RKO (cell line): ENCODE measurements at places on chromosomes 16 and 17.

DNA sequence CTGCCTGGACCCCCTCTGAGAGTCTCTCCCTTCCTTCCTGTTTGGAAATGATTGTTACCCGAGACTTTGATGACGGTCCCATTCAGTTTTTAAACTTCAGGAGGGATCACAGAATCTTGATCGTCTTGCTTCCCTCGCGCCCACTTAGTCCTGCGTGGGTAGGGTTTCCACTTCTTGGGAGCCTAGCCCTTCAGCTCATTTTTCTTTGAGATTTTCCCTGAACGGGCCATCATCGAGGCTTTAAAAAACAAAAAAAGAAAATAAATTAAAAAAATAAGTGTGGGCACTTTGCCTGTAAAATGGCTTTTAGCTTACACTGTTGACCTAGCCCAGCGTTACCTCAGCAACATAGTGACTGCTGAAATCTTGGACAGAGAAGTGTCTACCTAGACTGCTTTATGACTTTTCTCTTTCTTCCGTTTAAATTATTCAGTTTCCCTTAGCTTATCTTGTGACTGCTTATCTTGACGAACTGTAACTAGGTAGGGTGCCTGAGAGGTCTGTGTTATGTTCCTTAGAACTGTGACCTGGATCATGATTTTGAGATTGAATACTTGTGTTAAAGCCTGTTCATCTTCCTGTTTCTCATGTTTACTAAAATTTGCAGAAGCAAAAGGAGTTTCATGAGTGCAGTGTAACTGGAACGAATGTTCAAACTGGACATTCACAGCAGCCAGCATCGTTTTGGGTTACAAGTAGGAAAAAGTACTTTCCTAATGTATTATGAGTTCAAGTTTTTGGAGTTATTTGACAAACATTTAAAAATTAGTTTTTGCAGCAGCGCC is 874 bp downstream of the WWP2 start:
- DNase-seq = peak; percentile 60

DNA sequence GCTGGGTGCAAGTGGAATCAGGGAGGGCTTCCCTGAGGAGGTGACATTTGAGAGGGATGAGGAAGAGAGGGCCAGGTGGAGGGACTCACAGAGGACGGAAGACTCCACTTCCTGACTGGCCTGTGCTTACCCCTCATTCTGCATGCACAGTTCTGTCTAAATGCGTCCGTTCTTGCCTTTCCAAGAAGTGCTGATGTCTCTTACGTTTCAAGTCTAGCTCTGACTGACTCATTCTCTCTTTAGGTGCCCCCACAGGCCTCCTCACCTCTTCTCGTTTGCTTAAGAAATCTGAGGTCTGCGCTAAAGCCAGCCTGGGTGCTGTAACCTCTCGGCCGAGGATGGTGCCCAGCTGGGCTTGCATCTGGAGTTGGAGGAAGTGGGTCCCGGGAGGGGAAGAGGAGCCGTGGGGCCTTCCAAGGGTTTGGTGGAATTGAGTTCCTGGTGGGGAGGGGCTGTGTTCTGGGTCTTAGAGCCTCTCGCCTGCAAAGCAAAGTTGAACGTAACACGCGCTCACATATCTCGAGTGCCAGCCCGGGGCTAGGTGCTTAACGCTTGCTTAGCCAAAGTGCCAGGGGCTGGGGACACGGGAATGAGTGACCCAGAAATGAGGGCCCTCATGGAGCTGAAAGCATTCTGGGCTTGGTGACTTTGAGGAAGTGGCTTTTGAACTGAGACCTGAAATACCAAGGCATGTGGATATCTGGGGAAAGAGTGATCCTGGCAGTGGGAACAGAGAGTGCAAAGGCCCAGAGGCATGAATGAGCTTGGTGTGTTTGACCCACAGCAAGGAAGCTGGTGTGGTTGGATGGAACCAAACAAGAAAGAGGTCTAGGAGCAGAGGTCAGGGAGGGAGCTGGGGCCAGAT is 4.8 kb downstream of the IL4R start:
- DNase-seq = no peak

DNA sequence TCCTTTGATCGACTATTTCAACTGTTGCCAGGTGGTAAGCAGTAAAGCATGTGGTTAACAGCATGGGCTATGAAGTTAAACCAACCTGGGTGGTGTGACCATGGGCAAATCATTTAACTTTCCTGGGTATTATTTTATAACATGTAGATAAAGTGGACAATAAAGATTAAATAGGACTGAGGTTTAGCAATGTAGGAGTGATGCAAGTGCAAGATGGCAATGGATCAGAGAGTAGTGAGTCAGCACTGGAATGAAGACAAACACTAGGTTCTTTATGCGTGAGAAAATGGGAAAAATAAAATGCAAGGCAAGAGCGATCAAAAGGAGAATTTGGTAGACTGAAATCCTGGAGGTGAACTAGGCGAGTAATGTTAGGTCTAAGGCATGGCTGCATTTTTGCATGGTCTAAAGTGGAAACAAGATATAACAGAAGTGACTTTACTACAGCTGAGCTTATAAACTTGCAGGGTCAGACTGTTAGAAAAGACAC is 222.4 kb upstream of the AXIN2 start:
- DNase-seq = peak; percentile 4

DNA sequence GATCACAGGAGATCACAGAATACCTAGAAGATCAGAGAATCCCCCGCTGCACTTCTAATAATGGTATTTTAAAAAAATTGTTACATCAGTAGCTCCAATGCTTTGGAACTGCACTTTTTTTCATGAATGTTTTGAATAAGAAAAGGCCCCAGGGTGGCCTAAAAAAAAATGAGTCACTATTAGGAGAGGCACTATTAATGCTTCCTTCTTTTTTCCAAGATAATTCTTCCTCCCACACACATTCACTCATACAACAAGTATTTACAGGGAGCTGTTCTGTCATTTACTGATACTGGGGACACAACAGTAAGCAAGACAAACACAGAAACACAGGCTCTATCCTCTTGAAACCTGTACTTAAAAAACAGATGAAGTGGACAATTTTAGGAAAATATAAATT is 675 bp upstream of the PDZD9 start:
- no peak for DNase-seq

DNA sequence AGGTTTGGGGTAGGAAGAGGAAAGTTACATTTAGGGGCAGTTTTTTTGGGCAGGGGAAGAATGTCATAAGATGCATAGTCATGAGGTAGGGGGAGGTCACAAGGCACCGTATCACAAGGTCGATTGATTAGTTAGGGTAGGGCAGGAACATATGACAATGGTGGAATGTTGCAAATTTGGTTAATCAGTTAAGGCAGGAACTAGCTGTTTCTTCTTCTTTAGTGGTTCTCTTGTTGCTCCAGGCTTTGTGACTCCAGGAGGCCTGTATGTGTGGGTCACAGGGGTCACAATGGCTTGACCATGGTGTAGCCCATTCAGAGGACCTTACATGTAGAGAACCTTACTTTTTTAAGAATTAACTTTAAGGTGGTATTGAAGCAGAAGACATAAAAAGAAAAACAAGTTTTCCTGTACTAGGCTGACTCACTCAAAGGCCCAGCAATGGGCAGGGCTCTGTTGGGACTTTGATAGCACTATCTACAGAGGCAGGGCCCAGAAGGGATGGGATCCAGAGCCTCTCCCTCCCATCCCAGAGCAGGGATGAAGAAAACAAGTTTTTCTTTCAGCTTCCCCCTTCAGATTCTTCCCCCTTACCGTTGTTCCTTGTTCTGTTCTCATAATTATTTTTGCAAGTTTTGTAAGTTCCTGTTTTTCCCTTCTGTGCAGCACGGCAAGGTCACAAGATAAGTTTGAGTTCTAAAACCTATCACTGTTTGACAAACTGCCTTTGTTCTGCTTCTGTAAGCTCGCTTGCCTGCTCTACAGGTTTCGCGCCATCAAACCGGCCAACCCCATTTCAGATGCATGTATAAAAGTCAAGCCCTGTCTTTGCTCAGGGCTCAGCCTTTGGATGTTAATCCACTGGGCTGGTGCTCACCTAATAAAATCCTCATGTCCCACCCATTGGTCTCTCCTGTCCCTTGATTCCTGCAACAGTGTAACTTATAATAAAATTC is 45.8 kb upstream of the ATF7IP2 start:
- DNase-seq = no peak

GRCh38 chr16:77759201-77759600 is 29.2 kb upstream of the VAT1L start:
- DNase-seq = no peak

GRCh38 chr17:78558181-78558850 is 18.9 kb downstream of the DNAH17 start:
- peak; percentile 51 for DNase-seq

GRCh38 chr17:76182016-76182764 is 41.1 kb upstream of the FOXJ1 start:
- peak; percentile 91 for DNase-seq

- DNase-seq = no peak
Measured at GRCh38 chr16:59975953-59976352, 1241.8 kb upstream of the GOT2 start.

DNA sequence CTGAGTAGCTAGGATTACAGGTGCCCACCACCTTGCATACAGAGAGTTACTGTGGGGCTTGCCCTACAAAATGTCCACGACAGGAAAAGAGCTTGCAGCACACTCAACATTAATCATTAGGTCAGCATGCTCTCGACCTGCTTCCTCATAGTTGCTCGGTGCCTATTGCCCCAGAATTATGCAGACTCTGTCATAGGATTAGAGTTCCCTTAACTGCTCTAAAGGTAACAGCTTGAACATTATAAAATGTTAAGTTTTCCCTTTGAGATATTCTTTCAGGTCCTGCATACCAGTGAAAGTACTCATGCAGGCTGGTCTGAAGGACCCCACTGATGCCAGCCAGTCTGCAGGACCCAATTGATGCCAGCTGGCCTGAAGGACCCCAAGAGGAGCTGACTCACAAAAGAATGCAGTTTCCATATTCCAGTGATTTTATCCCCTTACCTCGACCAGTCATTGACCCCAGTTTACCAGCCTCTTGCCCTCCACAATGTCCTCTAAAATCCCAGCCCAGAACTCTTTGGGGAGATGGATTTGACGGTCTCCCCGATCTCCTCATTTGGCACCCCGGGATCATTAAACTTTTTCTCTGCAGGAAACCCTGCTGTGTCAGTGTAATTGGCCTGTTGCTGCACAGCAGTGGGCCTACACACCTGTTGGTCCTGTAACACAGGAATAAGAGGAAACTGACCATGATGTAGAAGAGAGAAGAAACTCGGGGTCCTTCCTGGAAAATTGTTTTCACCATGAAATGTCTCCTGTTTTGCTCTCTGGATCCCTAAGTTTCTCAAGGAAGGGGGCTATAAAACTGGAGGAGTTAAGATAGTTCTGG is 10.6 kb downstream of the ICAM2 start:
- peak; percentile 24 for DNase-seq

DNA sequence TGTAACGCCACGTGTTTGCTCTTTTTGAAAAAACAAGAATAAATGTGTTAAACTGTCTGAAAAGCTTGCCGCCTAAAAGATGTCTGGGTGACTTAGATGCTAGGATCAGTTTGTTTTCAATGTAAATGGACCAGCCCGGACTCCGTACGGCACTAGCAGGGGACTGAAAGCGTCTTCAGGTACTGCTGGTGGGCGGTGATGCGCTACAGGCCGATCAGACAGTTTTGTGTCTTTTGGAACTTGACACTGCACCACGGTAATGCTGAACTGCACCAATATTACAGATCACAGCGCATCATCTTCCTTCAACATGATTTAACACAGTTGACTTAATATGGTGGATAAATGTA is 727 bp upstream of the MBTPS1 start:
- DNase-seq = peak; percentile 52

- DNase-seq = peak; percentile 26
Measured at GRCh38 chr16:30710971-30711370, 12.0 kb downstream of the SRCAP start.

DNA sequence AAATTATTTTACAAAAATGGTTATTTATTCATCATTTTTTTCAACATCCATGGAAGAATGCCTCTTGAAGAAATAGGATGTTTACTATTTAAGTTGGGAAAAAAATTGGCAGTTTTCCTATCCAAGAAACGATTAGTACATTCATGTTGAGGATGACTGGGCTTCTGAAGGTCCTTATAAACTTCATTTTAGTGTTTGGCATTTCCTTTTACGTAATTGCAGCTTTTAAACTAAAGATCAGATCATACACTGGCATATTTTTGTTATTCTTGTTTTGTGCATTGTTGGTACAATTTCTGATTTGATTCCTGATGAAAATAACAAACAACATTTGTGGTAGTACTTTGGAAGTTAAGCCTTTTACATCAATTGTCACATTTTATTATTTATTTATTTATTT is 11.5 kb downstream of the KCNJ16 start:
- DNase-seq = no peak

DNA sequence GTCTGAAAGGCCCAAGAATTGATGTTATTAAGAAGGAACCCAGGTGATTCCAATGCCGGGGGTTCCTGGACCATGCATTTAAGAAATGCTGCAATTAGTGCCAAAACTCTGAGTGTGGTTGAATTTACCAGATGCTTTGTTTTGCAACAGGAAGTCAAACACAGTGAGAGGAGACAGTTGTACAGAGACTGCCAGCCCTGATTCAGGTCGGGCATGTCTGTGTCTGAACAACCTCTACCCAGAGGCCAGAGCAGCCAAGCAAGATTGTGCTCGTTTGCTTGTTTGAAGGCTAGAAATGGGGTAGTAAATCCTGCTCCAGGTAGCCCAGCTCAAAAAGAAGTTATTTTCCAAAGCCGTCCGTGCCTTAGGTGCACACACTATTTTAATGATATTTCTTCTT is 412.4 kb upstream of the ERCC4 start:
- no peak for DNase-seq

GRCh38 chr17:74374858-74375257 is 7.6 kb downstream of the GPR142 start:
- no peak for DNase-seq

- DNase-seq = no peak
Measured at GRCh38 chr17:8503368-8503767, 67.7 kb downstream of the NDEL1 start.

DNA sequence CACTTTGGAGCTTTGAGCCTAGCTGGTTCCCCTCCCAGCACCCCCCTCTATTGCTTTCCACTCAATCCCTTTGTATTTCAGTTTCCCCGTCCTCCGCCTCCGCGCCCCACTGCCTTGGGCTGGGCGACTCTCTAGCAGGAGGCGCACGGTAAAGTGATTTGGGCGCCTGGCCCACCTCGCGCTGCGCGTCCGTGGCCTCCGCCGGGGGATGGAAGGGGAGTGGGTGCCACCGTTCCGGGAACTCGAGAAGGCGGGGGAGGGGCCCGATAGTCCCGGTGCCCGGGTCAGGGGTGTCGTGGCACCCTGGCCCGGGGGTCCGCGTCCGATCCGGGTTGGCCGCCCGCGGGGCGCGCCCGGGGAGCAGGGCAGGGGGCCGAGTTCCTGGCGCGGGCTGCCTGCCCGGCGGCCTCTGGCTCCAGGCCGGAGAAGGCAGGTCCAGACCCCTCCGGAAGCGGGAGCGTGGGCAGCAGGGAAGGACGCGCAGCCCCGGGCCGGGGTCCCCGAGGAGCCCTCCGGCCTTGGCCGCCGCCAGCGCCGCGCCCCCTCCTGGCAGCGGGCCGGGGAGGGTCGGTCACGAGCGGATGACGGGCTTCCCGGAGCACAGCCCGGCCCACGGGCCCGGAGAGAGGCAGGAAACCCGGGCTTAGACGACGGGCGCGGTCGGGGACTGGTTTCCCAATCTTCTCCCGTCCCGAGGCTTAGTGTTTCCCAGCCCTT is 15.8 kb downstream of the MEOX1 start:
- DNase-seq = no peak
